ENCODE measurements at places on chromosomes 7 and 10. TPM values are rescaled to one million over a fixed set of nuclear protein-coding genes. Genes with fewer than 3 reads are reported as not detected.

ACBD7 gene
- total RNA-seq = 2.1 TPM

DNA sequence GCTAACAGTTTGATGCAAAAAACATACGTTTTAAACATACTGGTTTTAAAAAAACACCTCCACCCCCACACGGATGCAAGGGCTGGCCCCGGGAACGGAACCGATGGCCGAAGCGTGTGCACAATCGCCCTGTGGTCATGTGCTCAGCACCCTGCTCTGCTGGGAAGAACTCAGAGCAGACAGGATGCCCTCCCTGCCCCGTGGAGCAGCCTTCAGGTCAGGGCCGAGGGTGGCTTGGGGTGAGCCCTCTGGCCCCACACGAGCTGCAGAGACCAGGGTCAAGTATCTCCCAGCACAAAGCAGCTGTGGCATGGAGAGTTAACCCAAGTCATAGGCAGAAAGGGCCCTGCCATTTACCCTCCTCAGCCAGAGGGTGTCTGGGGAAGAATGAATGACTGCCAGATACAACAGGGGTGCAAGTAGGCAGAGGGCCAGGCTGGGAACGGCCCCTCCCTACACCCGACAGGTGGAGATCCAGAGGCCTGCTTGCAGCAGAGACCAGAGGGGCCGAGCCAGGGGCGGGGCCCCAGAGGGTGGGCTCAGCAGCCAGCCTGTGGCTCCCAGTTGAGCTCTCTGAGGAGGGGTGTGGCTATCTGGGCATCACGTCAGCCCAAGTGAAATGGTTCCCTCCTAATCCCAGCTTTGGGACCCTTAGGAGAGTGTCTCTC is 56.8 kb downstream of the ZRANB1 start:
- no peaks in the 10 kb centered on the region for H3K4me1 ChIP-seq
- DNase-seq = no peak

DNA sequence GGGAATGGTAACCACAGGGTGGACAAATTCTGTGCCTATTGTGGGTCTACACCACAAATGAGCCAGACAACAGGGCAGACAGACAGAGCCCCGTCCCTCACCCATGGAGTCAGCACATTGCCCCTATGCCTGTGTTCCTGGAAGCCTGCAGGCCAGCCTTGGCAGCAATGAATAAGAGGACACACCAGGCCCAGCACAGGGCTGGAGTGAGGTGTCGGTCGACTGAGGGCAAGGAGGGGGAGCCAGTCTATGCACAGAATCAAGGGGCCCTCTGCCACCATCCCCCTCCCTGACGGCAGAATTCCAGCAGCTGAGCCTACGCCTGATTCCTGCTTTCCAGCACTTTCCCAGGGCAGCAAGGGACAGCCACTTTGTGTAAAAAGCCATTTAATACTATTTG is 98.2 kb downstream of the CALN1 start:
- no peaks in the 10 kb centered on the region for H3K36me3 ChIP-seq
- no peaks in the 10 kb centered on the region for H3K27me3 ChIP-seq
- H3K27ac ChIP-seq = no peak overlapping the region
- H3K4me3 ChIP-seq = no peak overlapping the region
- no peak for DNase-seq

GRCh38 chr10:68474021-68474420 is 2.2 kb upstream of the DNA2 start:
- H3K4me1 ChIP-seq = peaks cover 25% of the 10 kb centered on the region
- no peak overlapping the region for H3K4me3 ChIP-seq
- no peak overlapping the region for H3K27ac ChIP-seq
- peaks cover 24% of the 10 kb centered on the region for H3K36me3 ChIP-seq
- no peak for DNase-seq

- peak overlapping the region; percentile 95 for H3K27ac ChIP-seq
- H3K36me3 ChIP-seq = peaks cover 10% of the 10 kb centered on the region
- H3K4me1 ChIP-seq = peaks cover 36% of the 10 kb centered on the region
- peak; percentile 59 for DNase-seq
- no peaks in the 10 kb centered on the region for H3K27me3 ChIP-seq
Observed at GRCh38 chr7:6106140-6106904, 75.1 kb downstream of the ANKRD61 start.

DNA sequence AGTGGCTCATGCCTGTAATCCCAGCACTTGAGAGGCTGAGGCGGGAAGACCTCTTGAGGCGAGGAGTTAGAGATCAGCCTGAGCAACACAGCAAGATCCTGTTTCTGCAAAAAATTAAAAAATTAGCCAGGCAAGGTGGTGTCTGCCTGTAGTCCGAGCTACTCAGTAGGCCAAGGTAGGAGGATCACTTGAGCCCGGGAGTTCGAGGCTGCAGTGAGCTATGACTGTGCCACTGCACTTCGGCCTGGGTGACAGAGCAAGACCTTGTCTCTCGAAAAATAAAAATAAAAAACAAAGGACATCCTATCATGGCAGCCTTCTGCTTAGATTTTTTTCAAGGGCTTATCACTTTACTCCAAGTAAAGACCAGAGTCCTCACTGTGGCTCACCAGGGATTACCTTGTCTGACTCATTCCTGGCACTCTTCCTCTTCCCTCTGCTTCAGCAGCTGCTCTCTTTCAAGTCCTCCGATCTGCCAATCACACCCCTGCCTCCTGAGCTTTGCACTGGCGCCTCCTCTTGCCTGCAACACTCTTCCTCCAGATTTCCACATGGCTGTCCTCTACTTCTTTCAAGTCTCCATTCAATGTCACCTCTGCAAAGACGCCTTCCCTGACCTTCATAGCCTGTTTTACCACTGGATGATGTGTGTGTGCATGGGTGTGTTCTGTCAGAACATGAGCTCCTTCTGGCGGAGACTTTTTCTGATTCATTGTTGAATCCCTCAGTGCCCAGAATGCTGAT is 7.7 kb downstream of the PRTFDC1 start:
- no peak for DNase-seq
- H3K36me3 ChIP-seq = no peaks in the 10 kb centered on the region
- H3K4me1 ChIP-seq = peaks cover 21% of the 10 kb centered on the region

GPR85 gene
- not detected for total RNA-seq

ITPRID1 gene
- not detected for total RNA-seq

DNA sequence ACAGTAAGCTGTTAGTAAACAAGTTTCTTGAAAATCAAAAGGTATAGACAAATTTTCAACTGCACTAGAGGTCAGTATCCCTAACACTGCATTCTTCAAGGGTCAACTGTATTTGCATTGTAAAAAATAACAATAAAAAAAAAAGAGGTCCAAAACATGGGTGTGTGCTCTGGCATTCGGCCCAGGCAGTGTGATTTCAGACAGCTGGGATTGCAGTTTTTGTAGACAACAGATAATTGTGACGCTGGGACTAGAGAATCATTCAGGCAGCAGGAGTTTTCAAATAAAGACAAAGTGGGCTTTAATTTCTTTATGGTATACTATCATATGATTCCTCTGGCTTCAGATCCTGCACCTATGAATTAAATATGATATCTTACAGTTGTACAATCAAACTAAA is 543.2 kb upstream of the SEMA3D start:
- no peak for DNase-seq
- no peak overlapping the region for H3K27ac ChIP-seq
- H3K36me3 ChIP-seq = no peaks in the 10 kb centered on the region

DNA sequence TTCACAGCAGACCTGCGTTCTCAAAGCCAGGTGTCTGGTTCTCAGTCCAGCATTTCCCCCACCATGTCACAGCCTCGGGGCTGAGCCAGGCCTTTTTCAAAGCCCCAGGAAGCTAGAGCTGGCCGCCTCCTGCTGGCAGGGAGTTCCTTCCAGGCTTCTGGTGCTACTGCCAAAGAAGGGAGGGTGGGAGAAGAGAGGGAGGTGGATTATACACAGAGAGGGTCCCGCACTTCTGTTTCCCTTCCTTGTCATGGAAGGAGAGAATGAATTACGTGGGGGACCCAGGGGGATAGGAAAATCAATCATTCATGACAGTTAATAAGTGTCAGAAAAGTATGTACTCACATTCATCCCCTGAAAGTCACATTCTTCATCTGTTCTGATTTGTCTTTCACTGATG is 600 bp upstream of the LGI1 start:
- H3K4me1 ChIP-seq = no peaks in the 10 kb centered on the region
- no peak overlapping the region for H3K4me3 ChIP-seq
- H3K27me3 ChIP-seq = peaks cover 32% of the 10 kb centered on the region
- no peaks in the 10 kb centered on the region for H3K36me3 ChIP-seq

GRCh38 chr7:94030634-94031033 is 26.5 kb upstream of the BET1 start:
- H3K4me3 ChIP-seq = no peak overlapping the region
- no peak for DNase-seq
- H3K27me3 ChIP-seq = peaks cover 20% of the 10 kb centered on the region
- no peaks in the 10 kb centered on the region for H3K36me3 ChIP-seq
- H3K4me1 ChIP-seq = no peaks in the 10 kb centered on the region

DNA sequence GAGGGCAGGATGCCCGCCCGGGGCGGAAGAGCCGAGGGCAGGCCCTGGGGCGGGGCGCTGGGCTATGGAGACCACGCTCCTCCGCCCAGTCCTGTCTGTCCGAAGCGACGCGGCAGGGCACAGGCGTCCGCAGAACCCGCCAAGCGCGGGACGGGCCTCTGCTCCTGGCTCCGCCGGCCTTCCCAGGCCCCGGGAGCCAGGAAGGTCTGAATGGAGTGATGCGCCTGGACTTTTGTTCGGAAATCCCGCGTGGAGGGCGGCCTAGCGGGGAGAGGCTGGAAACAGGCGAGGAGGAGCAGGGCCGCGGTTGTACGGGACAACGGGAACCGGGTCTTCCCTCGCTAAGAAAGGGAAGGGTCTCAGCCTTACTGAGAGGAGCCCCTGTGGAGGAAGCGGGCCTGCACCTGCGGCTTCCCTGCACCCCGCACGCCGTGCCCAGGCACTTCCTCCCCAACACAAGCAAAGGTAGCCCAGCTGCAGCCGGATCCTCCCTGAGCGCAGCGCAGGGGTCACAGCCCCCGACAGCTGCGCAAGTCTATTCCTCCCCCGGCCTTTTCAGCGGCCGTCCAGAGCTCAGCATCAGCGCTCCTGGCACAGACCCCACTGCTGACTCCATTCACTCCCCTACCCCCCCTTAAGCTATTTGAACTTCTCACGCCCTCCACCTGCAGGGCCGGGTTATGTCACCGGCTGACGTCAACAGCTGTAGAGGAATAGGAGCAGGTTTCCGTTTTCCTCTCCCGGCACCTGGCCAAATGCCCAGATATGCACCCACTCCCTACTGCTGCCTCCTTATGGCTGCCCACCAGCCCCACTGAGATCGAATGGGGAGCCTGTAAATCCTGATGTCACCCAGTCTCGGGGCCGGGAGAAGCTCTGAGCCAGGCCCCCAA is 143.2 kb upstream of the RET start:
- H3K27me3 ChIP-seq = peaks cover 28% of the 10 kb centered on the region
- no peak for DNase-seq
- no peak overlapping the region for H3K4me3 ChIP-seq
- no peaks in the 10 kb centered on the region for H3K36me3 ChIP-seq

- H3K4me1 ChIP-seq = peaks cover 33% of the 10 kb centered on the region
- peak overlapping the region; percentile 63 for H3K4me3 ChIP-seq
- H3K27ac ChIP-seq = peak overlapping the region; percentile 59
- no peaks in the 10 kb centered on the region for H3K27me3 ChIP-seq
- no peak for DNase-seq
- H3K36me3 ChIP-seq = peaks cover 21% of the 10 kb centered on the region
Observed at GRCh38 chr7:1026721-1027161, 17.6 kb upstream of the GPR146 start.

DNA sequence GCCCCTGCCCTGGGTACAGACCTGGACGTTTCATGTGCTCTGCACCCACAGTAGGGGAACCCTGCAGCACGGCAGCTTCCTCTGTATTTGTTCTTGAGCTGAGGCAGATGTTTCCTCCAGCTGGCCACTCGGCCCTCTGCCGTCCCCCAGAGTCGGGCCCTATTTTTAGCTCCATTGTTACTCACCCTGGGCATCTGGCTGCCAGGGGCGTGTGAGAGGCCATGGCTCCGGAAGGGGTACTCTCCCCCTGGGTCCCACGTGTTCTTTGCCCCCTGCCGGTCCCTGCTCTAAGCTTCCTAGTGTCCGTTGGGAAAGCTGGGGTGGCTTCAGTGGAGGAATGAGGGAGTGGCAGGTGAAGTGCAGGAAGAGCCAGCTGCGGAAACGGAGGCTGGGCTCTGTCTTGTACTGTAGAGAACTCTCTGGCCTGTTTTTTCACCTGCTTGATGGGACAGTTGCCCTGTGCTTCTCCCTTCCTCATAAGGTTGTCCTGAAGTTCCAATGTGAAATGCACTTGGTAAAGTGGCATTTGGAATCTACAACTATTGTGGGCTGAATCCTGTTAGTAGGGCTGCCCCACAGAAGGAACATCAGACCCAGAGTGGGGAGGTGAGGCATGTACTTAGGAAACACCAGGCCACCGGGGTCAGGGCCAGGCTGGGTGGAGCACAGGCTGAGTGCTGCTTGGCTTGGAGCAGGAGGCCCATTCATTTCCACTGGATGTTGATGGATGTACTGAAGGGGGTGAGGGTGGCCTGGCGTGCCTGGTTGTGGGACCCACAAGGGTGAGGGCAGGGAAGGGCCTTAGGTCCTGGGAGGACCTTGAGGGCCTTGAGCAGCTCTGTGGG is 30.6 kb downstream of the PALD1 start:
- no peak overlapping the region for H3K27ac ChIP-seq
- H3K36me3 ChIP-seq = no peaks in the 10 kb centered on the region
- no peaks in the 10 kb centered on the region for H3K4me1 ChIP-seq
- no peak overlapping the region for H3K4me3 ChIP-seq
- no peak for DNase-seq

DNA sequence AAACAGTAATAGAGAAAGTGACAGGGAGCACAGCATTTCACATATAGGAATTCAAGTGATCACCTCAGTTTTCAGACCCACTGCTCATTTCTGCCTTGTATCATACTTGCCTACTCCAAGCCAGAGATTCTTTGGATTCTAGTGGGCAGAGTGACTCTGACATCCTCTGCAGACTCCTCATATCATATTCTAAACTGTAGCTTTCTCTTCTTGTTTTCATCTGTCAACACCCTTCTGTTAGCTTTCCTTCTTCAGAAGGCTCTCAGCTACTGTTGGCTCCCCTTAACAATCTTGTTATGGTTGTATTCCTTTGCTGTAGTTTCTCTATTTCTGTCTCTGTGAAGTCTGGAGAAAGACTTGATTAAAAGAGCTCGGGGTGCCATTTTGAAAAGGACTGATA is 120.5 kb downstream of the CTNNA3 start:
- H3K4me3 ChIP-seq = no peak overlapping the region
- no peaks in the 10 kb centered on the region for H3K4me1 ChIP-seq
- peaks cover 4% of the 10 kb centered on the region for H3K27me3 ChIP-seq
- no peak for DNase-seq
- no peak overlapping the region for H3K27ac ChIP-seq

DNA sequence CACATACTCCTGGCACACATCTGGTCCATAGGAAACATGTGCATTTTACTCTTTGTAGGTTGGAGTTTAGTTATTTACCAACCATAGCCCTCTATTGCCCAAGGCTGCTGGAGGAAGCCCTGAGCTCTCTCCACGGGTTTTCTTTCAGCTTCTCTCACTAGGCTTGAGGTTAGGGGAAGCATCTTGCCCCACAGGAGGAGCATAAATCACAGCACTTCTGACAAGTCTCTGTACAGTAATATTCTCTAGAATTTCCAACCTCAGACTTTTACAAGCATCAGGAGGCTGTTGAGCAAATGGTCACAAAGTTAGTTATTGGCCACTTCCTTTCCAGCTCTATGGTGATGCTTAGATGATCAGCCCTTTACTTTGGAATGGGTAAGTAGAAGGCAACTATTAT is 122.9 kb upstream of the GLI3 start:
- H3K36me3 ChIP-seq = no peaks in the 10 kb centered on the region
- no peaks in the 10 kb centered on the region for H3K4me1 ChIP-seq
- no peak for DNase-seq
- H3K4me3 ChIP-seq = no peak overlapping the region
- no peaks in the 10 kb centered on the region for H3K27me3 ChIP-seq
- no peak overlapping the region for H3K27ac ChIP-seq

- H3K4me3 ChIP-seq = no peak overlapping the region
- DNase-seq = no peak
- H3K36me3 ChIP-seq = peaks cover 54% of the 10 kb centered on the region
- H3K27me3 ChIP-seq = peaks cover 3% of the 10 kb centered on the region
- H3K27ac ChIP-seq = no peak overlapping the region
- peaks cover 4% of the 10 kb centered on the region for H3K4me1 ChIP-seq
Observed at GRCh38 chr7:155312633-155313032, 15.0 kb downstream of the INSIG1 start.
